HT1080 (cell line): ENCODE measurements at places on chromosomes 12 and 14.

DNA sequence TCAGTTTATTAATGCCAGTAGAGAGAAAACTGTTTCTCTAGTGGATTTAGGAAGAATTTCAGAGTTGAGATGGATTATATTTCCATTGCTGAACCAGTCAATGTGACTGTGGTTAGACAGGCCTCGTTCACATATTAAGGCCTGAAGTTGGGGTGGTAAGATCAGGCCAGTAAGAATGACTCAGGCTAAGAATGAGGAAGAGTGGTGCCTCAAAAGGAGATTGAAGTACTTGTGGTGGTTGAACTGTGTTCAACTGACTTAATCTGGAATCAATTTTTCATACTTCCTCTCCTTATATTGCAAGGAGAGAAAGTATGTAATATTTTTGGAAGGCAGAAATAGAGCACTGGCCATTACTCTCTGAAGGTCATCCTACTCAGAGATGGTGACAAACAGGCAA is 37.8 kb upstream of the ATF7IP start:
- no peak for DNase-seq

GRCh38 chr12:52147964-52148463 is 43.8 kb downstream of the KRT80 start:
- DNase-seq, result no peak

DNA sequence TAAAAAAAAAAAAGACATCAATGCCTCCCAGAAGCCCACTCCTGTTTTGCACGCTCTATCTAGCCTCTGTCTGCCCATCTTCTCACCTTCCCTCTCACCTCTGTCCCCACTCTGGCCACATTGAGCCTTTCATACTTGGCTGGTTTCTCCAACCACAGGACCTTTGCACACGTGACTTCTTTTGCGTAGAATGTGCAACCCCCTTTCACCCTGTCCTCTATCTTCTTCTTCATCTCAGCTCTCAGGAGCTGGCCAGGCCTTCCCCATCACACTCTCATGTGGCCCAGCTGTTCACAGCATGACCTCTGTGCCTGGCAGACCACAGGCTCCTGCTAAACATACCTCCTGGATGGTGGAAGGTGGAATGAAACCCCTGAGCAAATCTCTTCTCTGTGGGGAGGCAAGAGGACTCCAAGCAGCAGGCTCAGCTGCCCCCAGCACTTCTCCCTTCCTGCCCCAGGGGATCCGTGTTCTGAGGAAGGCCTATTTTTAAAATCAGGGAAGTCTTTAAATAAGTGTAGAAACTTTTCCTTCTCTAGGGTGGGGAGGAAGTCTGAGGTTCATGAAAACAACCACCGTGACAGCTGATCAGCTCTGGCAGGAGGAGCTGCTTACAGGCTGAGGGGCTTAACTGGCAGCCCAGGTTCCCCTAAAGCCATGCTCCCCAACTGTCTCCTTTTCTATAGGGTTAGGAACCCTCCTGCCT is 11.6 kb downstream of the HVCN1 start:
- DNase-seq, result no peak

DNA sequence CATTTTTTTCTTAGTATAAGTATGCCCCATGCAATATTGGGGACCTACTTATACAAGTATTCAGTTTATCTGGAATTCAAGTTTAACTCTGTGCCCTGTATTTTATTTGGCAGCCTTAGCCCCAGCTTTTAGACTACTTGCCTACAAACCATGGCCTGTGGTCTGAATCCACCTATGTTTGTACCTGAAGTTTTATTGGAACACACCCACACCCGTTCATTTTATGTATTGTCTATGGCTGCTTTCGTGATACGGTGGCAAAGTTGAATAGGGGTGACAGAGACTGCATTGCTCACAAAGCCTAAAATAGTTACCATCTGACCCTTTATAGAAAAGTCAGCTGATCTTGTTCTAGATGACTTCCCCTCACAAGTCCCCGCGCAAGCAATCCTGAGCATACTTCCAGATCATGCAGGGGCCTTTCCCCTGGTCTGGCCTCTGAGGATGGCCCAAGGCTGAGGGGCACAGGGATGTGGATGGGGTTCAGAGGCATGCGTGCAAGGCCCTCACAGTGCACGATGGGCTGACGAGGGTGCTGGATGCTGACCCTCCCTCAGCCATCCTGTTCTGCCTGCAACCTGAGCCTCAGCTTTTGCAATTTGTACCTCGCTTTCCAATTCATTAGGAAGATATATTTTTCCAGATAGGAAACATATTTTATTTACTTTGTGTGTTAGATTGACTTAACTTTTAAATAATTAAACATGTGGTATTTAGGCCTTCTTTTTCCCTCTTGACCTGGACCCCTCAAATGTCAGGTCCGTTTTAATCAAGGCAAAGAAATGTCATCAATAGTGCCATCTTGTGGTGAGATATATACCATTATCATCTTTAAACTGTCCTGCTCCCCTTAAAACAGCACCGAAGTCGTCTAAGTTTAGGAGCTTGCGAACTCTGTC is 527.3 kb upstream of the CCDC196 start:
- peak; percentile 49 for DNase-seq

DNA sequence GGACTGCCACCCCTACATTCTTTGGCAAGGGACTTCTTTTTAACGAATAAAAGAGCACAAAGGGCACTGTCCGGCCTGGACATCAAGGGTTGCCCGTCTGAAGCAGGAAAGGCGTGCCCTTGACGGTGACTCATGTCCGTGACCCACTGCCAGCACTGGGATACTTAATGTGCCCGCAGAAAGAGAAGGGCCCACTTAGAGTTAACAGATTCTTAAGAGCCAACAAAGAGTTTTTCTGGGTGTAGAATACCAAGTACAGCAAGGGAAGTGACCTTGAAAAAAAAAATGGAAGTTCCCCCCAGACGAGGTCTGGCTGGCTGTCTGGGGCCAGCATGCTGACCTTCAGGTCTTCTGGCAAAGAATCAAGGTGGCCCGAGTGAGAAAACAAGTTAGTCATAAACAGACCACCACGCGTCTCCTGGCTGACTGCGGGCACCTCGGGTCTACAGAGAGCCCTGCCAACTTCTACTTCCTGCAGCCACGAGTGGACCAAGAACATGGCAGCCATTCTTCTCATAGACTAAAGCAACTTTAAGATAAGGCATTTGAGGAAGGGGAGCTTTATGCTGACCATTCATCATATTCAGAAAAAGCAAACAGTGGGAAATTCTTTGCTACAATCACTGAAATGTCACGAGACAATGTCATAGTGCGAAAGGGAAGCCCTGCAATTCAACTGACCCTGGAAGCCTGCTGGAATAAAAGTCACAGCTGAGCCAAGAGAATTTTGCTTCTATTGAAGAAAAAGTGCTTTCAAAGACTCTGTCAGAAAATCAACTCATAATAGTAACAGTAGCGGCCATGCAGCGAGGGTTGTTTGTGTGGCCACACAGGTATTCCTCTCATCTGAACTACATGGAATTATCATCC is 10.5 kb upstream of the SELPLG start:
- peak; percentile 78 for DNase-seq
